Cortex of kidney (tissue), 1 donor: ENCODE measurements at places on chromosomes 7 and 10.

- no peak for DNase-seq
Observed at GRCh38 chr7:94055963-94056362, 51.8 kb upstream of the BET1 start.

- no peak for DNase-seq
Observed at GRCh38 chr7:141158561-141158960, 84.7 kb downstream of the TMEM178B start.

GRCh38 chr10:71075086-71075758 is 137.1 kb upstream of the UNC5B start:
- DNase-seq = no peak

- no peak for DNase-seq
Observed at GRCh38 chr10:129244757-129245156, 222.3 kb upstream of the MGMT start.

DNA sequence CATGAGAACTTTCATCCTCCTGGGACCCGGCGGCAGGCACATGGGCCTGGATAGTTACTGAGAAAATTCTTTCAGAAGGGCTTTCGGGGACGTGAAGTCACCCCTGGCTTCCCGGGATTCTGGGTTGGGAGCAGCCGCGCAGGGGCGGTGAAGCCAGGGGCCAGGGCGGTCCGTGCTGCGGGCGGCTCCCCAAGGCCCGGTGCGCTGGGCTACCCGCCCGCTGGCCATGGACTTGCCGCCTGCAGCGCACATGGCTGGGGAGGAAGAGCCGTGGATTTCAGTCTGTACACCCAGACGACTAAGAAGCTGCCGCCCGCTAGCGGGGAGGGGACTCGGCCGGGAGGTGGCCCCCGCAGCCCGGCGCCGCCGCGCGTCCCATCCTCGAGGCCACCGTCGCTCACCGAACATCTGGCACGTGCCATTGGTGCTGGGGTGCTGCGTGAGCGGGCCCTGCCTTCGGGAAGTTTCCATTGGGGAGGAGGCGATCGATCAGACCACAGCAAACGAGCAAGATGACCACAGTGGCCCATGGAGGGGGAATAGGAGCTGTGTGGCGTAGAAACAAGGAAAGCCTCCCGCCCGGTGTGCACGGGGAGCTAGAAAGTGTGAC is 64.5 kb downstream of the TMEM209 start:
- DNase-seq = no peak

DNA sequence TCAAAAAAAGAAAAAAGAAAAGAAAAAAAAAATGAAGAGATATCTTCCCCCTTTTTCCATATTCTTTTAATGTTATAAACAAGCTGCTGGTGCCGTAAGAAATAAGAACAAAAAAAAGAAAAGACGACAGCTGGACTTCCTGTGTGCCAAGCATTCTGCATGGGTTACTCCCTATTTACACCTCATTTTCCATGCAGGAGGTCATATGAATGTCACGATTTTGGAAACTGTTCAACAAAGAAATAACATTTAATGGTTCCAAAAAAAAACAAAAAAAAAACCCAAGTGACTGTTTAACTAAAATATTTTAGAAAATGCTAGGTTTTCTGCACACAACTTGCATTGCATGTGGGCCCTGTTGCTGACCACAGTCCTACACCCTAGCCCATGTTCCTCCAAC is 159.3 kb downstream of the TNS3 start:
- DNase-seq = no peak

DNA sequence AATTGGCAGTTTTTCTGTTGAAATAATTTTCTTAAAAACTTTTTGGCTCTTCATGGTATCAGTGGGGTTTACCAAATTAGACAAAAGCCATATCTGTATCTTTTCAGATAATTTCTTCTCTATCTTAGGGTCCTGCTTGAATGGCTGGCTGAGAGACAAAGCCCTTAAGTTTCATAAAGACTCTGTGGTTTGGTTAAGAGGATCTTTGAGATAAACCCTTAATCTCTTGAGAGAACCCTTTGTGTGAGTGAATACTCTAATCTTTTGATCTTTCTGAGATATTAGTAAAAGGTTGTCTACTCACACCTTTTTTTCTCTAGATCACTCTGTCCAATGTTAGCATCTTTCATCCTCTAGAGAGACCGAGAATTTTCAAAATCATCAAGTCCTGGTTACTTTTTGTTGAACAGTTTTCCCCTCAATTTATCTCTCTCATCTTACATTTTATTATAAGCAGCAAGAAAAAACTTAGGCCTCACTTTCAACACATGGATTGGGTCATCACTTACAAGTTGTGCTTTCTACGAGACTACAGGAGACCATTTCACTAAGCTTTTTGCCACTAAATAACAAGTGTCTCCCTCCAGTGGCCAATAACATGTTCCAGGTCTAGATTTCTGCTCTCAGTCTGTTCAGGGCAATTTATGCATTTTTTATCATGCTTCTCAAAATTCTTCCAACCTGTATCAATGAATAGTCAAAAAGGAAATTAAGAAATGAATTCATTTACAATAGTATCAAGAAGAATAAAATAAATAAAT is 28.4 kb downstream of the DNAJC9 start:
- DNase-seq = no peak
